ENCODE measurements at places on chromosomes 3 and 15.
A peak's percentile ranks its signal among the peaks of the same experiment; 100 is the strongest.

- peak; percentile 90 for DNase-seq
Measured at GRCh38 chr3:123028233-123028828, 768 bp upstream of the SEMA5B start.

- no peak for DNase-seq
Measured at GRCh38 chr15:35023804-35024203, 35.7 kb upstream of the ZNF770 start.

GRCh38 chr3:46087871-46088270 lies 60.6 kb upstream of the XCR1 start:
- DNase-seq: no peak

- DNase-seq: no peak
Measured at GRCh38 chr3:25288413-25288812, 139.7 kb upstream of the RARB start.

DNA sequence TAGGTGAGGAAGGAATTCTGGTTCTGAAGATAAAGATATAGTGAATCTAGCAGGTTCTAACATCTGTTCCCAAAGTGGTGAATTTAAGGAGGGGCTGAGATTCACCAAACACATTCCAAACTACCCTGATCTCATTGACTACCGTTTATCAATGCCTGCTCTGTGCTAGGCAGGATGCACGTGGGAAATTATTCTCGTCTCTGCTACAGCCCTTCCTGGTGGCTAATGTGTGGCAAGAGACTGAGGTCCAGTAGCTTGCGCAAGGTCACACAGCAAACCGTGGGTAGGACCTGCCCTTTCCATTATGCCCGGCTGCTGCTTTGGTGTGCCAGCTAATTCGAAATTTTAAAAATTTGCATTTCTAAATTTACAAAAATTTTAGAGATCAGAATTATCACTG lies 209.5 kb upstream of the TRIM42 start:
- DNase-seq: no peak

GRCh38 chr3:148269816-148270215 lies 427.9 kb upstream of the AGTR1 start:
- DNase-seq: no peak

- no peak for DNase-seq
Measured at GRCh38 chr3:95883801-95884200, 930.6 kb upstream of the EPHA6 start.

GRCh38 chr3:148006508-148006907 lies 597.3 kb downstream of the ZIC1 start:
- DNase-seq: no peak

DNA sequence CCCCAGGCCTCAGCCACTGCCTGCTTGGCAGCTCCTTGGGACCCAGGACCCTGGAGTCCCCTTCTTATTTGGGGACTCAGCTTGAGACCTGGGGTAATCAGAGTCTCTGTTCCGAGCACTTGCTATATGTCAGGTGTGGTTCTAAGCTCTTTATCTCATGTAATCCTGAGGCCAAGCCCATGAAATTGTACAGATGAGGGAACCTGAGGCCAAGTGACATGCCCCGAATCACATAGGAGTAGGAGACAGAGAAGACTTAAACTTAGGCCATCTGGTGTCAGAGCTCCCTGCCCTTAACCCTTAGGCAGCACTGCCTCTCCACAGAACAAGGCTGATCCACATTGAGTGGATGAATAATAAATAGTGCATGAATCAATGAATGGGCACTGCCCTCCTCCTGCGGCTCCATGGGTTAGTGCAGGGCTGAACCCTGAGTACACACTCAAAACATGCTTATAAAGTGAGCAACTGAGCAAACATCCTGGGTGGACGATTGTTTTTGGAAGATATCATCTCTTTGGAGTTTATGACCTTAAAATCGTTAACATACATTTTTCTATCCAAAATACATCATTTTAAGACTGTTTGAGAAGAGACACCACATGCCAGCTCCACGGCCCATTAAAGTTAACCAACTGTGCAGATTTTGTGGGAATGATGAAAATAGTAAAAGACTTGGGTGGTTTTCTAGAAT lies 33.2 kb upstream of the IQSEC1 start:
- no peak for DNase-seq

DNA sequence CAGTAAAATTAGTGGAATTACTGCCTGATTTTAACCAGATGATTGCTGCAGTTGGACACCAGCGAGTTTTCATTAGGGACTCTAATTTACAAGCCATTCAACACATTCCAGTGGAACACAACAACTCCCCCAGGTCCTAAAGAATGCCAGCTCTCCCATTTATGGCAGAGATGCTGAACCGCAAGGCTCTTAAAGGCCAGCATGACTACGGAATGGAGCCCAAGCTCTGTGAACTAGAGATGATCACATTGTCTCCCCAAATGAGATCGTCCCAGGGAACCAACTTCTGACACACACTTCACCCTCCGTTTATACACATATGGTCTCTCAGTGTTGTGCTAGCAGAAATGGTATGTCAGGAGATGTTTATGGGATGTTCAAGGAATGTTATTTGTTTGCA lies 446.2 kb upstream of the NR2F2 start:
- DNase-seq: no peak

Data from NCI-H1105 treated with DMSO at 0.1 percent for 48 hours (cell line).